ENCODE measurements at places on chromosomes 1 and 21.

GRCh38 chr1:1614204-1614953, 921 bp upstream of the MIB2 start:
- no peak for DNase-seq

DNA sequence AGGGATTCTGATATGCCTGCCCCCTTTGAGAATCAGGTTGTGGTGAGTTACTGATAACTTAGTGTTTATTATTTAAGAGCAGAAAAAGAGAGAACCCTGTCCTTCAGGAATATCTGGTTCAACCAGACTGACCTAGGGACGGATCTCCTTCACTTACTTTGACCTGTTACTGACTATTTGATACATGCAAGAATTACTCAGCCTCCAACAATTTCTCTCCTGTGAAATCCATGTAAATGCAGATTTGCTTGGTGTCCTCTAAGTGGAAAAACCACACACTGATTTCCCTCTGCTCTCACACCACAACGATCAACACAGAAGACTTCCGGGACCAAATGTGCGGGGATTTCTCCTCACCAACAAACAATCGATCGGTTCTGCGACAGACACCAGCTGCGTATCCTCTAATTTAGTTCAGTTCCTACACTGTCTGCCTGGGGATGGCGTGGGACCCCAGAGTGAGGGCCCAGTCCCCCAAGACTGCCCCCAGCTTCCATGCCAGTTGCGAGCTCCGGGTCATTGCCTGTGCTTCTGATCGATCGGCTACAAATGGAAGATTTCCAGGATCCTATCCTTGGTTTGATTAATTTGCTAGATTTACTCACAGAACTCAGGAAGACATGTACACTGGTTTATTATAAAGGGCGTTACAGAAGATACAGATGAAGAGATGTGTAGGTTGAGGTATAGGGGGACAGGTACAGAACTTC, 51.7 kb downstream of the BACE2 start:
- no peak for DNase-seq

DNA sequence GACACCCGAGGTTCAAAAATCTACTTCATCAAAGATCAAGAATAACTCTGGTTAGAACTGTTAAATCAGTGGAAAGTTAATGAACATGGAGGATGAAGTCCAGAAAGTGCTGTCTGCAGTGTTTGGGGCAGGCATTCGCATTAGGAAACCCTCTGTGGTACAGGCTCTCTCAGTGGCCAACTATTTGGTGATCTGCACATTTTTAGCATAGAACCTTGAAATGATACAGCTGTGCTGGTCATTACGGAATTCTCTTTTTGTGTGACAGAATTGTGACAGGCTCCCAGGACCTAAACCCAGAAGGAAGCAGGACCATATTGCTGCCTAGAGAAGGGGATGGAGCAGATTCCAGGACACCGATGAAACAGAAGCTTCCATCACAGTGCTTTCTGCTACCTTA, 89.0 kb downstream of the SLC45A1 start:
- no peak for DNase-seq

DNA sequence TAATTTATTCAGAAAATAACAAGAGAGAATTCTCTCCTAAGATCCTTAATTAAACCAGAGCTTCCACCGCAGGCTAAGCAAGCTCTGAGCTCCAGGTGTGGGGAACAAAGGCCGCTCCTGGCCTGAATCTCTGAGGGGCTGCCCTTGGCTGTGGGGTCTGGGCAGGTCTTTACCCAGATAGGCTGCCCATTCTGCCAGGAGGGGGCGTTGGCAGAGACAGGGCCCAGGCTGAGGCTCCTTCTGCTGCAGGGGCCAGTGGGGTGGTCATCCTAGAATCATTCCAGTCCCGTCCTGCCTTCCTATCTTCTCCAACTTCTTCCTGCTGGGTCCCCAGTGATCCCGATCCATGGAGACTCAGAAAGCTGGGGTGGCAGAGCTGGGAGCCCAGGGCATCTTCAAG, 82.9 kb upstream of the POU3F1 start:
- DNase-seq = no peak

DNA sequence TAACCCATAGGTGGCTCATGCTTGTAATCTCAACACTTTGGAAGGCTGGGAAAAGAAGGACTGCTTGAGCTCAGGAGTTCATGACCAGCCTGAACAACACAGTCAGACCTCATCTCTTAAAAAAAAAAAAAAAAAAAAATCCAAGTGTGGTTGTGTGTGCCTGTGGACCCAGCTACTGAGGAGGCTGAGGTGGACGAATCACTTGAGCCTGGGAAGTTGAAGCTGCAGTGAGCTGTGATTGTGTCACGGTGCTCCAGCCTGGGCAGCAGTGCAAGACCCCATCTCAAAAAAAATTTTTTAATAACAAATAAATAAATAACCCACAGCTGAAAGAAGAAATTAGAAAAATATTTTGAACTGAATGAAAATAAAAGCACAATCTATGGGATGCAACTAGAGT, 13.8 kb downstream of the INTS7 start:
- DNase-seq = no peak

GRCh38 chr1:176720838-176721237, 257.9 kb downstream of the PAPPA2 start:
- DNase-seq = no peak

- no peak for DNase-seq
Observed at GRCh38 chr1:155139895-155140629, at the start of gene DPM3. DPM3 (minus strand) TSS chr1:155140531; CDS start chr1:155140240, 291 bp downstream.

GRCh38 chr1:54936791-54937190, 43.6 kb upstream of the TMEM61 start:
- DNase-seq = no peak

- DNase-seq = no peak
Observed at GRCh38 chr1:200727257-200727656, 11.4 kb upstream of the CAMSAP2 start.

GRCh38 chr1:27318596-27318995, 3.4 kb upstream of the TMEM222 start:
- DNase-seq = no peak

DNA sequence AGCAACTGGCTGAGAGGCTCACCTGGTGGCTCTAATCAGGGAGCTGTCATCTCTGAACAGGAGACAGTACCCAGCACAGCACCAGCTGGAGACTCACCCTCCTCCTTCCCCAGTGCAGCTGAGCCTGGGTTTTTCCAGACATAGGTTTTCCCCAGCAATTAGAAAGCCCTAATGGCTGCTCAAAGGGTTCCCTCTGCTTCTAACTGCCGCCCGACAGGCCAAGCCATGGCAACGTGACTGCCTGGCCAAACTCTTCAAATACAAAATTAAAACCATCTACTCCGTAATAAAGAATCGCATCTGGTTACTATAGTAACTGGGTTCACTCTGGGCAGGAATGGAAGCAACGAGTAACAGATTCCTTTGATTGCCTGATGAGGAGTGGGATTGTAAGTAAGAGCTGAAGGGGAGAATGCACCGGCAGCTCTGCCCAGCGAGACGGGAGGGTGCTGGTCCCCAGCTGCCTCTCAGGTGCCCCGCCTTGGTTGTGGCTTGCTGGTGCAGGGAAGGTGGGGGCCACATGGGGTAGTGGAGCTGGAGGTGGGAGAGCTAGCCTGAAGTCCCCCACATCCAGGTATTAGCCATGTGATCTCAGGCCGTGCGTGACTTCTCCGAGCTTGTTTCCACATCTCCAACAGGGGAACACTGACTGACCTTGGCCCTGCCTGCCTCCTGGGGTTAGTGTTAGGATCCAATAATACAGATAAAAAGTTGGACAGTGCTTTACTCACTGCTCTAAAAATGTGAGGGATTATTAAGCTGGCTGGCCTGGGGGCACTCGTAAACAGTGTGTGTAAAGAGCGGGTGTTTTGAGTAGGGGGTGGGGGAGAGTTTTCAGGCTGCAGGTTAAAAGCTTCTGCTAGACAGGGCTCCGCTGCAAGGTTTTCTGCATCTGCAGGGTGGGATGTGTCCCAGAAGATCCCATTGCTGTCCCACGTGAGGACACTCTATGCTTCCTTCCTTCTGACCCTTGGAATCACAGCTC, 94.2 kb downstream of the KCNN3 start:
- no peak for DNase-seq

- no peak for DNase-seq
Observed at GRCh38 chr1:90723590-90724108, 6.5 kb upstream of the BARHL2 start.

DNA sequence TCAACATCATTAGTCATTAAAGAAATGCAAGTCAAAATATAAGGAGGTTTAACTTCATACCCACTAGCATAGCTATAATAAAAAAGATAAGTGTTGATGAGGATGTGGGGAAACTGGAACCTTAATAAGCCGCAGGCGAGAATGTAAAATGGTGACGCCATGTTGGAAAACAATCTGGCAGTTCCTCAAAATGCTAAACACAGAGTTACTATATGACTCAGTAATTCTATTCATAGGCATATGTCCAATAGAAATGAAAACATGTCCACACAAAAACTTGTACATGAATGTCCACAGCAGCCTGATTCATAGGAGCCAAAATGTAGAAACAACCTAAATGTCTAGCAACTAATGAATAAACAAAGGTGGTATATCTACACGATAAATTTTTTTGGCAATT, 23.2 kb downstream of the DDX59 start:
- no peak for DNase-seq

- no peak for DNase-seq
Observed at GRCh38 chr1:168645721-168646120, 69.3 kb downstream of the XCL1 start.

- no peak for DNase-seq
Observed at GRCh38 chr21:33238146-33238545, 8.4 kb downstream of the IFNAR2 start.

DNA sequence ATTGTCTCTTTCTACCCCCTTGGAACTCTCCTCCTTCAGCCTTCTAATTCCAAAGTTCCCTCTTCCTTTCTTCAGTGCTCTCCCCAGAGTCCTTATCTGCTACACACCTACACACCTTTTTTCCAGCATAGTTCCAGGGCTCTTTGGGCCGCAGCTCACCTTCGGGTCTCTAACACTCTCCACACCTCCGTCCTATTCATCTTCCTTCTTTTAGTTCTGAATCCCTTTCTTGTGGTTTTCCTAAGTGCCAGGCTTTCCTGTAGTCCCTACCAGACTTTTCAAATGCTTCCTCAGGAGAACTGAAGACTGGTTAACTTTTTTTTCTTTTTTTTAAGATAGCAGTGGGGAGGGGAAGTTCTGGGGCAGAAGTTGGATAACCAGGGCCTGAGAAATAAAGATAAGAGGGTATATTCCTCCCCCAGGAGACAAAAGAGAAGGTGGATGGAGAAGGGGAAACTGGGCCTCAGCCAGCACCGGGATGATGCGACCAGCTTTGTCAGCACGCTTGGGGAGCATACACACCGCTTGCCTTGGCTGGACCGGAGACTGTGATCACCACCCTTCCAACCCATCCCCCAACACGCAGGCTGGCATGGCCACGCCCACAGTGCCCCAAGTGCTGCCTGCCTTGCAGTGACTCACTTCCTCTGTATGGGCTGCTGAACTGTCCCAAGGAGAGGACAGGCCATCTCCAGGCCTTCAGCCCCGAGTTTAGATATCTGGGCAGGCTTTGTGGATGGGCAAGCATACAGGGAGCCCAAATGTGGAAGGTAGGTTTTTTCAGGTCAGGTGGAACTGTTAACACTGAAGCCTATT, 2.5 kb upstream of the CERS2 start:
- no peak for DNase-seq

- no peak for DNase-seq
Observed at GRCh38 chr1:157274698-157275534, 136.7 kb upstream of the ETV3 start.

DNA sequence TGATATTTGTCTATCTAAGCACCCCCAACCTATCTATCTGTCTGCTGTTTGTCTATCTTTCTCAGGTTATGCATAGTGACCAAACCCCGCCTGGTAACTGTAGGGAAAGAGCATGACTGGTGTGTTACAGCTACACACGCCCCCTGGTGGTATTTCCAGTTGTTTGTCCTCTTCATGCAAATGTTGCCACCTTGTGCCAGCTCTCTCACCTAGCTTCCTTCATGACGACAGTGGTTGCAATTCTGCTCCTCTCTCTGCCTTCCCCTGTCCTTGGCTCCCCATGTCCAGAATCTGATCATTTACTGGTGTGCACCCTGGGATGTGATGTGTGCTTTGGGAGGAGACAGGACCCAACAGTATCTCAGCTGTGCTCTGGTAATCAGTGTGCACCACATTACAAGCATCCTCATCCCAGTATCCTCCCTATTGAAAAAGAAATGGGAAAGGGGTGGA, 8.1 kb upstream of the INKA2 start:
- peak; percentile 83 for DNase-seq

- DNase-seq = no peak
Observed at GRCh38 chr1:243580072-243580471, 270.0 kb downstream of the AKT3 start.

DNA sequence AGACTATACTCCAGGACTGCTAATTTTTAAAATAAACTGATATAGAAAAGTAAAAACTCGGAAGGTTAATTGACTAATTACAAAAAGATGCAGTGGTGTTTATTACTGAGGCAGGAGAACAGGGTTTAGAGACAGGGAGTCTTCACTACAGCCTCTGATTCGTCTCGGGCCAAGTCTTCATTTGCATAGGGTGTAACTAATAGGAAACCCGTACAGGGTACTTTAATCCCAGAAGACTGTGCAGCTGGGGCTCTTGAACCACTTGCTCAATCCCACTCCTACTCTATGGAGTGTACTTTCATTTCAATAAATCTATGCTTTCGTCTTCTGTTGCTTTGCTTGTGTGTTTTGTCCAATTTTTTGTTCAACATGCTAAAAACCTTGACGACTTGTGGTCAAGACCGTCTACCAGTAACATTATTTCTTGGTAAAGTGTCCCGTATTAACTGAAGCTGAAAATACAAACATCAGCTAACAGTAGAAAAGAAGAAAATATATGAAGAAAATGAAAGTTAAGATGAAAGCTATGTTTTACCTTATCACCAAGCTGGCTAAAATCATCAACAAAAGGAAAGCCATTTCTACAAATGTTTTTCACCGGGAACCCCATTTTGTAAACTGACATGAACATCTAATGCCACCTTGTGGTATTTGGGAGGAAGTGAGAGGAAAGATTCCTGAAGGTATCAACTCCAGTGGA, 8.0 kb downstream of the SDHB start:
- no peak for DNase-seq

- DNase-seq = no peak
Observed at GRCh38 chr1:73144311-73144710, 862.0 kb upstream of the NEGR1 start.

GRCh38 chr1:67394548-67394947, 35.7 kb downstream of the SERBP1 start:
- DNase-seq = no peak

DNA sequence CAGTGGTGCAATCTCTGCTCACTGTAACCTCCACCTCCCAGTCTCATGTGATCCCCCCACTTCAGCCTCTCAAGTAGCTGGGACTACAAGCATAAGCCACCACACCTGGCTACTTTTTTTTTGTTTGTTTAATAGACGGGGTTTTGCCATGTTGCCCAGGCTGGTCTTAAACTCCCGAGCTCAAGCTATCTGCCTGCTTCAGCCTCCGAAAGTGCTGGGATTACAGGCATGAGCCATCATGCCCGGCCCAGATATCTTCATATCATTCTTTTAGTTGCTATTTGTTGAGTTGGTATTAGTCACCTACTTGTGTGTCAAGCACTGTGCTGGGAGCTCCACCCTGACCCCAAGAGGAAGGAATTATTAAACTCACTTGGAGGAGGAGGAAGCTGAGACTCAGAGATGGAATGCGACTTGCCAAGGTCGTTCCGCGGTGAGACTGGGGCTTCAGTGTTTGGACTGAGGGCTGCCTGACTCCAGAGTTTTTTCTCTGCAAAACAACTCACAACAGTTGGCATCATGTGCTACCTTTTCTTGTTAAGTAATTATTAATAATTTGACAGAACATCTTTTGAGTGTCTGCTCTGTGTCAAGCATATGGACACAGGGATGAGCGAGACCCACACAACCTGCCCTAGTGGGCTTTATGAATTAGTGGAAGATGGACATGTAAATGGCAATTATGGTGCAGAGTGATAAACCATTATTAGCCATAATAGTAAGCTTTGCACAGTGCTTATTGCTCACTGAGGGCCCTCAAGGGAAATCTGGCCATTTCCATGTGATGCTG, 132.0 kb downstream of the FOXD2 start:
- no peak for DNase-seq
